NCI-H1694 (cell line): ENCODE measurements at places on chromosomes 2 and 18.
A peak's percentile ranks its signal among the peaks of the same experiment; 100 is the strongest.

DNA sequence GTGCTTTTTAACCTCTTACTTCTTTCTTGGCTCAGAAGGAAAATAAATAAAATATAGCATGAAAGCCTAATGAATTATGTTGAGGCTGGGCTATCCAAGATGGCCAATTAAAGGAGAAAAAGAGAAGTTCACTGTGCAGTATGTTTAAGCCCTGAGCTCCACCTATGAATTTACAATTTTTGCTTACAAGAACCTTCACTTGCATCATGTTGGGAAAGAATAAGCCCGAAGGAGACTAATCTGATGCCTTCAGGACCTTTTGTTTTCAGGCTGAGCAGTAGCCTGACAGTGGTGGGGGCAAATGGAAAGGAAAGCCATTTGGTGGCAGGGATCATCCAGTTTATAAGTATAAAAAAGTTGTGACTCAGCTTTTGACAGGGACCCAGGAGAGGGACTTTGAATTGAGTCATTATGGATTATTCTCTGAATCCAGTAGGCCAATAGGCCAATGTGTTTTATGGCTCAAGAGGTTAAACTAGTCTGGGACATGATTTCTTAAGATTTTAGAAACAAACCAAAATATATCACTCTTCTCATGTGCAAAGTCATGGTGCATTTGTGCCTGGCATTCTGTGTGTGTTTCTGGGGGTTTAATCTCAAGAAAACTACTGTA is 56.9 kb downstream of the E2F6 start:
- no peak for DNase-seq

GRCh38 chr2:9174771-9175437 is 31.7 kb upstream of the ASAP2 start:
- peak; percentile 89 for DNase-seq

- DNase-seq = no peak
These were observed 18.7 kb downstream of the SP140 start for GRCh38 chr2:230244211-230244610.

DNA sequence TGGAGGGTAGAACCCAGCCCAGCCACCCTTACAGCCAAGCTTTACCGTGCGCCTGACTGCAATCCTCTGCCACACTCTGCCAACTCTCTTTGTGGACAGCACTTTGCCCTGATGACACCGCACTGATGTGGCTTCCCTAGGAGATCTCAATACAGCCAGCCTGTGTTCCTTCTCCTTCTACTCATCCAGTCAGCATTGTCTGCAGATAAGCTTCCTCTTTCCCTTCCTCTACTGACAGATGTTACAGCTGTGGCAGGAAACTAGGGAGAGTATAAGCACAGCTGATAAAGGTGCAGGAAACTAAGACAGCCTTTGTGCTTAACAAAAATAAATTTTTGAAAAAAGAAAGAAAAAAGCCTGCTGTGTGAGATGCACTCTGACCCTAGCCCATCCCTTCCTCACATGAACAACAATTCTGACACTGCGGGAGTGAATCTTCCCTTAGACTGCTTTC is 25.0 kb downstream of the CEP68 start:
- DNase-seq = no peak

- DNase-seq = no peak
These were observed 170.3 kb downstream of the BCL2 start for GRCh38 chr18:63149302-63149587.

DNA sequence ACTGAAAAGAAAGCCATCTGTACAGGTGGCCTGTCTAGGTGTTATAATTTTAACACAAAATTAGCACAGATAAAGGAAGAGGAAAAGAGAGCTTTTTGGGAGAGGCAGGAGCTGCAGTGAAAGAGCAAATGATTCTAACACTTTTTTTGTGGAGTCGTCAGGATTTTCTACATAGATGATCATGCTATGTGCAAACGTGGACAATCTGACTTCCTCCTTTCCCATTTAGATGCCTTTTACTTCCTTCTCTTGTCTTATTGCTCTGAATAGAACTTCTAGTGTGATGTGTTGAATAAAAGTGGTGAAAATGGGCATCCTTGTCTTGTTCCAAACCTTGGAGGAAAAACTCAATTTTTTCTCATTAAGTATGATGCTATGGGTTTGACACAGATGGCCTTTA is 334.5 kb downstream of the NBAS start:
- no peak for DNase-seq

- DNase-seq = no peak
These were observed 185.8 kb upstream of the CNTNAP5 start for GRCh38 chr2:123839326-123839725.
